Ascending aorta (tissue), 2 donors: ENCODE measurements at places on chromosomes 1 and 21. TPM values are rescaled to one million over a fixed set of nuclear protein-coding genes. Genes with fewer than 3 reads are reported as not detected.

- H3K36me3 ChIP-seq: peaks cover 17% of the 10 kb centered on the region
- DNase-seq: no peak
- H3K4me1 ChIP-seq: peaks cover 3% of the 10 kb centered on the region
- H3K27me3 ChIP-seq: no peaks in the 10 kb centered on the region
- no peak overlapping the region for H3K27ac ChIP-seq
Observed at GRCh38 chr21:33449616-33450015, 30.2 kb downstream of the TMEM50B start.

DNA sequence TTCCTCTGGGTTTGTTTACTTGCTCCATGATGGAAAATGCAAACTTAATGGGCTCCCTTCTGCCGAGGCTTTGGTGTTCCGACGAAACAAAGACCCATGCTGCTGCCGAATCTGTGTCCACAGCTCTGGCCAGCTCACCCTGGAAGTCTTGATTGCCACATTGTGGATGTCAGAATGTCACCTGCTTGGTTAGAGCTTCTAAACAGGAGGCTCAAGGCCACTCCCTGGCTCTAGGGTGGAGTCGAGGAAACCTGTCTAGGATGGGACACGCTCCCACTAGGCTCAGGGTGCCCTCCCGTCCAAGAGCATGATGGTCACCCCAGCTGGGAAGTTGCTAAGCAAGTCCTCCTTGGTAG lies 279.3 kb upstream of the VAMP3 start:
- H3K4me3 ChIP-seq: no peak overlapping the region
- no peak overlapping the region for H3K27ac ChIP-seq
- no peaks in the 10 kb centered on the region for H3K4me1 ChIP-seq
- DNase-seq: no peak
- no peaks in the 10 kb centered on the region for H3K27me3 ChIP-seq

DNA sequence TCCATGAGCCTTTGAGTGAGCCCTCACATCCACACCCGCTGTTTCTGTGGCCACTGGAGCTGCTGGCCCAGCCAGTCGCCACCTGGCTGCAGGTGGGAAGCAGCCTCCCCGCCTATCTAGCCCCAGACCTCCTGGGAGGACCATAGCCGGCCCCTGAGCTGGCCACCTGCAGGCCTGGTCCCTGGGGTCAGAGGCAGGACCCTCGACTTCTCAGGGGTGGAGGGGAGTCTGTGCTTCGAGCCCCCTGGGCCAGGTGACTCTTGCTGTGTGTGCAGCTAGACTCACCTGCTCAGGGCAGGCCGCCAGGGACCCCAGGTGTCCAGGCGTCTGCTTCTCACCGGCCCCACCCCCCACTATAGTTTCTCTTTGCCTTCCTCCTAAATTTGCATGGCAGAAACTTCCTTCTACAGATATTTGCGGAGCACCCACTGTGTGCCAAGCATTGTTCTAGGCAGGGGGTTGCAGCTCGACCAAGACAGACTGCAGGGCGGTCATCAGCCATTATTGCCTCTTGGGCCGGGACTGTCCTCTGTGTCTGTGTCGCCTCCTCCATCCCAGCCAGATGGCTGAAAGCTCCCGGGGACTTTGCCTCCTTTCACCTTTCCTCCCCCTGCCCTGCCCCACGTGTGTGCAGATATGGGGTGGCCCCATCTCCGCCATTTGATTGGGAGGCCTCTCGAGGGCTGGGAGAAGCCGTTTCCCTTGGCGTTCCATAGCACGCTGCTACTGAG lies 27.3 kb downstream of the SPSB1 start:
- H3K4me3 ChIP-seq: no peak overlapping the region
- no peaks in the 10 kb centered on the region for H3K27me3 ChIP-seq
- no peak for DNase-seq
- H3K36me3 ChIP-seq: peaks cover 5% of the 10 kb centered on the region
- peaks cover 88% of the 10 kb centered on the region for H3K4me1 ChIP-seq

DNA sequence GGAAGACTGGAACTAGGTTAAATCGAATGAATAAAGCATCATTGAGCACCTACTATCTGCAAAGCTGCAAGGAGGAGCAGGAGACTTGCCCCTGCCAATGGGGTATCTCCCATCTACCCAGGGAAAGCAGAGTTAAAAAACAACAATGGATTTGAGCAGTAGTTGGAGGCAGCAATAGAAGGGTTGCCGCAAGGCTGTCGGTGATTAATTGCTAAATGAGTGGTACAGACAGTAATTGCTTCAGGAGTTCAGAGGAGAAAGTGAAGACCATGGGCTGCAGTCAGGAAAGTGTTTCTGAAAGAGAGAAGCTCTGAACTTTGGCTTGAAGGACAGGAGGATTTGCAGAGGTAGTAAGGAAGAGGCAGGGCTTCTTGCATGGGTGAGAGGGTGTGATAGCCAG lies 152.9 kb downstream of the ACTL8 start:
- no peaks in the 10 kb centered on the region for H3K36me3 ChIP-seq
- H3K27ac ChIP-seq: no peak overlapping the region
- DNase-seq: no peak
- no peak overlapping the region for H3K4me3 ChIP-seq
- no peaks in the 10 kb centered on the region for H3K4me1 ChIP-seq
- H3K27me3 ChIP-seq: peaks cover 3% of the 10 kb centered on the region

GRCh38 chr1:180358649-180359048 lies 128.6 kb downstream of the LHX4 start:
- no peak for DNase-seq
- H3K4me3 ChIP-seq: no peak overlapping the region
- H3K27ac ChIP-seq: no peak overlapping the region
- H3K4me1 ChIP-seq: peaks cover 2% of the 10 kb centered on the region

DNA sequence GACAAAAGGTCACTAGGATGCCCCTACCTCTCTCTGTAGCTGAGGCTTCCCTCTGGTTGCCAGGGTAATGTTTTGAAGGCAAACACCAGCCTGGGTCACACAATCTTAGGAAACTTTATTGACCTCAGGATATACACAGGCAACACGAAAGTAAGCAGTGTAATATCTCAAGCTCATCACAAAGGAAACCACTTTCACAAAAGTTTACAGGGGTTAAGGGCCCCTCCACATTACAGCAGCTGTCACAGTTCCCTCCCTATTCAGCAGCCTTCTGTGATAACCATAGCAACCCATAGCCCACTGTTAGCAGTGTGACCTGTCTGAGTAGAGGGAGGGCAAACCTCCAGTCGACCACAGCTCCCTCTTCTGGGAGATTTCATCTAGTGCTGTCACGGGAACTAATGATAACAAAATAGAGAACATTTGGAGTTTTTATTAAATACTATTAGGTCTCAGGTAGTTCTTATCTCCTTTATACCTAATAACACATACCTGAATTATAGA lies 149.8 kb downstream of the PTPRC start:
- H3K36me3 ChIP-seq: no peaks in the 10 kb centered on the region
- no peak overlapping the region for H3K27ac ChIP-seq
- H3K4me3 ChIP-seq: no peak overlapping the region
- H3K4me1 ChIP-seq: no peaks in the 10 kb centered on the region

- H3K4me1 ChIP-seq: no peaks in the 10 kb centered on the region
- H3K27ac ChIP-seq: no peak overlapping the region
- DNase-seq: no peak
- H3K36me3 ChIP-seq: no peaks in the 10 kb centered on the region
- no peaks in the 10 kb centered on the region for H3K27me3 ChIP-seq
- H3K4me3 ChIP-seq: no peak overlapping the region
Observed at GRCh38 chr1:210001751-210002150, 63.7 kb downstream of the SYT14 start.

DNA sequence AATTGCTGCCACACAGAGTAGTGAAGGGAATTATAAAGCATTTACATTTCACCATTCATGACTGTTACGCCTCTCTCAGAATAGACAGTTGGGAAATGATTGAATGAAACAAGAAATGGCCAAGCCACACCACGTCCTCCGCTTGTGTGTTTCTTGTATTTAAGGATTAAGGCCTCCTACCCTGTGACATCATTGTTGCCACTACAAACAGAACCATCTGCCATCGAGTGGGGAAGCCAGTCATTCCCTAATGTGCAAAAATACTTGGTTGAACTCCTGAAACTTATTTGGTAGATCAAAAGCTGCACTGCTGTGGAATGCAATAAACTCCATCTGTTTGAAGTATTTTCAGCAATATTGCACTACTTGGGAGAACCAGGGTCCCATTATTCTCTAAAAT lies 99.0 kb upstream of the C1orf105 start:
- H3K27ac ChIP-seq: peak overlapping the region; percentile 92
- peak; percentile 68 for DNase-seq
- H3K4me3 ChIP-seq: peak overlapping the region; percentile 52

GRCh38 chr1:233865216-233865615 lies 39.3 kb upstream of the SLC35F3 start:
- no peak overlapping the region for H3K27ac ChIP-seq
- H3K36me3 ChIP-seq: no peaks in the 10 kb centered on the region
- DNase-seq: no peak
- no peaks in the 10 kb centered on the region for H3K27me3 ChIP-seq
- no peaks in the 10 kb centered on the region for H3K4me1 ChIP-seq

- no peak overlapping the region for H3K4me3 ChIP-seq
- no peak overlapping the region for H3K27ac ChIP-seq
- DNase-seq: no peak
- H3K27me3 ChIP-seq: no peaks in the 10 kb centered on the region
Observed at GRCh38 chr1:115413621-115414020, 75.6 kb upstream of the NGF start.

DNA sequence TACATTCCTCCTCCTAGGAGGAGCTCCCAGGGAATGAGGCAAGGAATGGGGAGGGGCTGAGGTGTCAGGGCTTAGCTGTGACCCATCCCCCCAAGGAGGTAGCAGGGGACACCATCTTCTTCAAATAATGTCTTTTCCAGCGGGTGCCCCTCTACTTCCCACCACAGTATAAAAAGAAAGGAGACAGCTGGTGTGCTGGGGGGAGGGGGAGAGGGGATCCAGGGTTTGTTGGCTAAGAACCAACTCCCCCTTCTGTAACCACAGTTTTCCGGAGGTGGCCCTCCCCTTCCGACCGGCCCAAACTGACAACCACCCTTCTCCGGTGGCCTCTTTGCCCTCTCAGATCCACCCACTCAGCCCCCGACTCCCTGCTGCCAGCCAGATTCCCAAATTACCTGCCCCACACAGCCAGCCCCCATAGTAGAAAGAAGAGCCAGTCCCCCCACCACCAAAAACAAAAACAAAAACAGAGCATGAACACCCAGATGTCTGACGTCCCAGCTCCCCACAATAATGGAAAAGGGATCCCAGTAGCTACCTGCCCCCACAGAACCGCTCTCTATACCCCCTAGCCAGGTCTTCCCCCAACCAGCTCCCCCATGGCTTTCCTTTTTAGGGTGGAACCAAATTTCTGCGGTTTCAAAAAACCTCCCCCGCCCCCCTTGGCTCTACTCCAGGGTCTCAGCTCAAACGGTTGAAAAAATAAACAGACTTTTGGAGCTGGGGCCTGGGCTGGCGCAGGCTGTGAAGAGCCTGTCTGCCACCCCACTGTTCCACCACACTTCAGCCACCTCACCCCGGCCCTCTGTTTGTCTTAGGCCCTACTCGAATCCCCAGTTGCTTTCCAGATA lies 2.1 kb downstream of the ARHGEF2 start:
- H3K27me3 ChIP-seq: no peaks in the 10 kb centered on the region
- H3K4me3 ChIP-seq: peak overlapping the region; percentile 89

DNA sequence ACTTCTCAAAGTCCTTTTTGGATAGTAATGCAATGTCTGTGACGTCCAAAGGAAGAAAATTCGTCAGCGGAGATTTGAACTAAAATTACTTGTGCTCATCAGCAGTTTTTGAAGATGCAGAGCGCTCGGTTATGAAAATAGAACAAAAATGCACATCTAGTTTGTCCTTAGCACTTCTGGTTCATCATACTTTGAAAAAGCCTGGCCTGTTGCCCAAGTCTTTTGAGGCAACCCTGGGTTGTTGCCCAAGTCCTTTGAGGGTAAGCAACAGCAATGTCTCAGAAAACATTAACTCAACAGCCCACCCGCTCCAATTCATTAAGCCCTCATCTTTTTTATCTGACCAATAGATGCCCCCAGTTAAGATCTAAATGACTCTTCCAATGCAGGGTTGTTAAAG lies 91.9 kb downstream of the HUNK start:
- H3K27me3 ChIP-seq: no peaks in the 10 kb centered on the region
- H3K4me1 ChIP-seq: no peaks in the 10 kb centered on the region
- no peak for DNase-seq
- no peaks in the 10 kb centered on the region for H3K36me3 ChIP-seq
- H3K27ac ChIP-seq: no peak overlapping the region
- H3K4me3 ChIP-seq: no peak overlapping the region

GRCh38 chr1:23936481-23937176 lies 23.0 kb upstream of the PNRC2 start:
- peaks cover 3% of the 10 kb centered on the region for H3K4me1 ChIP-seq
- no peaks in the 10 kb centered on the region for H3K36me3 ChIP-seq
- no peak for DNase-seq
- no peak overlapping the region for H3K4me3 ChIP-seq
- no peaks in the 10 kb centered on the region for H3K27me3 ChIP-seq
- no peak overlapping the region for H3K27ac ChIP-seq

DNA sequence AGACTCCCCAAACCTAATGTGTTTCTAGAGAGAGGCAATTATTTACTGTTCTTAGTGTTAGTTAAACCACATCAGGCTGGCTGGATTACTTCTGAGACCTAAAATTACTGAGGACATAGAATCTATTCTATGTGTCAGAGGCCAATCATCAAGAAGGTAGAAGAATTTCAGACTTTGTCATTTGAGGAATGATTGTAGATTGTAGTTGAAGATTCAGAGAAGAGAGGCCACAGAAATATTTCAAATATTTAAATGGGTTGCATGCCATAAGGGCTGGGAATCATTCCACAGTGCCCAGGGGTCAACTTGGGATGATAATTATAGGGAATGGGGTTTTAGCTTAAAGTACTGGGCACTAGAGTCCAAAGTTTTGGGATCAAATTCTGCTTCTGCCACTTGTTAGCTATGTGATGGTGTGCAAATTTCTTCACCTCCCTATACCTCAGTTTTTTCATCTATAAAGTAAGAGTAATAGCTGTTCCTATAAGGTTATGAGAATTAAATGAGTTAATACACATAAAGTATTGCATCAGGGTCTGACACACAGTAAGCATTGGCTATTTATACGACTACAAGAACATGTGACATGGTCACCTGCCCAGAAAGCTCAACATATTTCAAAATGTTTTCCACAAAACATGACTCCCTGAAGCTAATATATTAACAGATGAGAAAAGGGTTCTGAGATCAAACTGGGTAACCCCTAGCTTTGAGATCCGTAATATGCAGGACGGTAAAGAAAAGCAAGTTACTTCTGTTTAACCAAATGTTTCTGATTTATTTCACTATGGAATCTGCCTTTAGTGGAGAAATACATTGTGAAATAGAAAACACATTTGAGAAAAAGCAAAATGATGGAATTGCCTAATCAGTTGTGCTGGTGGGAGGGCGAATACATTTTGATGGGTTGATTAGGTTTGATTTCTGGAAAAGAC lies 69.7 kb upstream of the SPAG17 start:
- H3K27ac ChIP-seq: no peak overlapping the region
- H3K36me3 ChIP-seq: no peaks in the 10 kb centered on the region
- no peaks in the 10 kb centered on the region for H3K27me3 ChIP-seq
- no peak for DNase-seq
- no peak overlapping the region for H3K4me3 ChIP-seq
- H3K4me1 ChIP-seq: no peaks in the 10 kb centered on the region

- H3K4me3 ChIP-seq: no peak overlapping the region
- peaks cover 5% of the 10 kb centered on the region for H3K4me1 ChIP-seq
- DNase-seq: no peak
- no peaks in the 10 kb centered on the region for H3K36me3 ChIP-seq
- no peak overlapping the region for H3K27ac ChIP-seq
Observed at GRCh38 chr1:48043622-48044021, 46.4 kb upstream of the TRABD2B start.

EFNA1 gene
- total RNA-seq: 66.7 TPM

OR10J5 gene
- total RNA-seq: not detected

SERPINC1 gene
- 3.7 TPM for total RNA-seq

MRAP gene
- not detected for total RNA-seq

PLPPR5 gene
- not detected for total RNA-seq

BMP8B gene
- not detected for total RNA-seq

TNFSF4 gene
- 0.75 TPM for total RNA-seq

DENND2C gene
- 5.4 TPM for total RNA-seq
